ENCODE measurements at places on chromosomes 7 and 10.

DNA sequence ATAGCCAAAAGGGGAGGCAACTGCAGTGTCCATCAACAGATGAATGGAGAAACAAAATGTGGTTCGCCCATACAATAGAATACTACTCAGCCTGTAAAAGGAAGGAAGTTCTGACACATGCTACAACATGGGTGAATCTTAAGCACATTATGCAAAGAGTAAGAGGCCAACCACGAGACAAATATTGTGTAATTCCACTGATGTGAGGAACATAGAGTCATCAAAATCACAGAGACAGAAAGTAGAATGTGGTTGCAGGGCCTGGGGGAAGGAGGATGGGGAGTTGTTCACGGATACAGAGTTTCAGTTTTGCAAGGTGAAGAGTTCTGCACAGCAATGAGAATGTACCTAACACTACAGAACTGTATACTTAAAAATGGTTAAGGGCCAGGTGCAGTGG lies 13.7 kb upstream of the C10orf71 start:
- no peak for DNase-seq

GRCh38 chr10:43667761-43668386 lies 19.2 kb upstream of the ZNF32 start:
- no peak for DNase-seq

DNA sequence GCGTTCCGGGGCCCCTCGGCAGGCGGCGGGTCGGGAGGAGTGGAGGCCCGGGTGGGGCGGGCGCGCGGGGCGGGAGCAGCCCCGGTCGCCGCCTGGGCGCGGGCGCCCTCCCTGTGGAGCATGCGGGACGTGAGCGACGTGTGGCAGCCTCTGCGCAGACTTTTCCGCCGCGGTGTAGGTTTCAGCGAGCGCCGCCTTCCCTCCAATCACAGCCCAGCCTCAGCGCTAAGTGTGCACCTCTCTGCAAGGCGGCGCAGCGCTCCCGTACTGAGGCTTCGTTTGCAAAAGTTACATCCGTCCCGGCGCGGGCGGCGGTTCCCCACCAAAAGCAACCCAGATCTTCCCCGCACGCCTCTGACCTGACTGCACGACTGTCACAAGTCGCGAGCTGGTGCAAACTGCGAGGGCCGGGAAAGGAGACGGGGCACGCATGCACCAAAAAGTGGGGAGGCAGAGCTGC lies 1.2 kb upstream of the PFKFB3 start:
- DNase-seq, result peak; percentile 82

DNA sequence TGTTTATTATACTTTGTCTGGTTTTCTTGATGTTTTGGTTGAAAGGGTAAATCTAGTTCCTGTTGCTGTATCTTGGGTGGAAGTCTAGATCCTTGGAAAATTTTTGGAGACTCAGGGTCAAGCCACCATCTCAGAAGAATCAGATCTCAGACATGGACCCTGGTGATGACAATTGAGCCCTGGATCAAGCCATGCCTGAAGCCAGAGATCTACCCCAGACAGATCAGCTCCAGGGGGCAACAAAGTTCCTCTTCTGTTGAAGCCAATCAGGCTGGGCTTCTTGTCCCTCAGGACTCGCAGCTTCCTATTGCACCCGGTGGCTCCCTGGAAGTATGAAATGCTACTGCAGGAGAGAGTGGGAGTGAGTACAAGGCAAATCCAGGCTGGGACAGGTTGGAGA lies 106.9 kb downstream of the UNCX start:
- DNase-seq, result no peak

GRCh38 chr10:59240582-59241183 lies 64.2 kb downstream of the PHYHIPL start:
- no peak for DNase-seq

DNA sequence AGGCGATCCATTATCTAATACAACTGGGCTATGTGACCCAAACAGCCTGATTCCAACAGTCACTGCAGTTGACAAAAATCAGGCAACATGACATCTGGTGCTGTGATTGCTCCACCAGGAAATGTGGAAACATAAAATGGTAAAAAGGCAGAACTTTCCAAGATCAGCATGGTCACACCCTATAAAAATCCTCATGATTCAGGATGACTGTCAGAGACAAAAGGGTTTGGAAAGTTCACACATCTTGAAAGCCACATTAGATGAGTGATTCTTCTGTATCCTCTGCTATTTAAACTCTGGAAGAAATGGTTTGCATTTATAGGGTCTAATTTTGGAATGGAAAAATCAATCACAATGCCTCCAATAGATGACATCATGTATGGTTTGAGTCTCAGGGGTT lies 662.6 kb upstream of the IGFBP3 start:
- DNase-seq, result no peak

- no peak for DNase-seq
These were observed 24.6 kb upstream of the AKR1B10 start for GRCh38 chr7:134502463-134503371.

GRCh38 chr7:142006577-142006976 lies 10.9 kb downstream of the MGAM start:
- no peak for DNase-seq

DNA sequence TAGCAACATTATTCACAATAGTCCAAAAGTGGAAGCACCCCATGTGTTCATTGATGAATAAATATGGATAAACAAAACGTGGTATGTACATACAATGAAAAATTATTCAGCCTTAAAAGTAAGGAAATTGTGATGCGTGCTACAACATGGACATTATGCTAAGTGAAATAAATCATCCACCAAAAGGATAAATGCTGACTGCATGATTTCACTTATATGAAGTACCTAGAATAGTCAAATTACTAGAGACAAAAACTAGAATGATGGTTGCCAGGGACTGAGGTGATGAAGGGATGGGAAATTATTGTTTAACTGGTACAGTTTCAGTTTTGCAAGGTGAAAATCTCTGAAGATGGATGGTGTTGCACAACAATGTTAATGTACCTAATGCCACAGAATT lies 56.6 kb downstream of the THSD7A start:
- DNase-seq, result no peak

DNA sequence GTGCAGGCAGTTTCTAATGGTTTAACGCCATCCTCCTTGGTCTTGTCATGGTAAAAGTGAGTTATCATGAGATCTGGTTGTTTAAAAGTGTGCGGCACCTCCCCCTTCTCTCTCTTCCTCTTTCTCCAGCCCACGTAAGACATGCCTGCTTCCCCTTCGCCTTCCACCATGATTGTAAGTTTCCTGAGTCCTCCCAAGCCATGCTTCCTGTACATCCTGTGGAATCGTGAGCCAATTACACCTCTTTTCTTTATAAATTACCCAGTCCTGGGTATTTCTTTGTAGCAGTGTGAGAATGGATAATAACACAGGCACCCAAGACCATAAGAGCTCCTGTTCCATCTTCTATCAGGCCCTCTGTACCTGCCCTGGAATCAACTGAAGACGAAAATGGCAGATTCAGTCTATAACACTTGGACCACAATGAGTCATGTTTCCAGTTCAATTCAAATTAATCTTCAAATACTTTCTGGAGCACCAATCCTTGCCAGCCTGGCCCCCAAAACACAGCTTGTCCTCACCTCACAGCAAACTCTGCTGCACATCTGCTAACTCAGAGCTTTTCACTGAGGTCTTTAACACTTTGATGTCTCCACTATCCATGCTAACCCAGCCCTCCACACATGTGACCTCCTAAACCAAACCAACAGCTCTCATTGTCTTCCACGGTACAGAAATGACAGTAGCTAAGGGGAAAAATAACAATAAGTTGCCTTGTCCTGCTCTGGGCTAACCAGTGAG lies 73.2 kb downstream of the SFMBT2 start:
- no peak for DNase-seq

DNA sequence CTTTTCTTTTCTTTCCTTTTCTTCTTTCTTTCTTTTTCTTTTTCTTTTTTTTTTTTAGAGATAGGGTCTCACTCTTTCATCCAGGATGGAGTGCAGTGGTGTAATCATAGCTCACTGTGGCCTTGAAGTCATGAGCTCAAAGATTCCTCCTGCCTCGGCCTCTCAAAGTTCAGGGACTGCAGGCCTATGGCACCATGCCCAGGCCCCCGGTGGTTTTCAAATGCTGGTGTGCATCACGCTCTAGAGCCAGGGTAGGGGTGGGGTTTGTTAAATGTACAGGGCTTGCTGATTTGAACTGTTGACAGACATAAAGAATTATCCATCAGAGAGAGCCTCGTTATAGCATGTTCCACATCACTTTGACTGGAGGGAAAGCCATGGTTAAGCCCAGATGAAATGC lies 5.8 kb downstream of the MINDY4 start:
- DNase-seq, result no peak

- no peak for DNase-seq
These were observed 762.0 kb upstream of the IGFBP3 start for GRCh38 chr7:46682836-46683624.

- no peak for DNase-seq
These were observed 5.7 kb downstream of the CYTH3 start for GRCh38 chr7:6266699-6267098.

DNA sequence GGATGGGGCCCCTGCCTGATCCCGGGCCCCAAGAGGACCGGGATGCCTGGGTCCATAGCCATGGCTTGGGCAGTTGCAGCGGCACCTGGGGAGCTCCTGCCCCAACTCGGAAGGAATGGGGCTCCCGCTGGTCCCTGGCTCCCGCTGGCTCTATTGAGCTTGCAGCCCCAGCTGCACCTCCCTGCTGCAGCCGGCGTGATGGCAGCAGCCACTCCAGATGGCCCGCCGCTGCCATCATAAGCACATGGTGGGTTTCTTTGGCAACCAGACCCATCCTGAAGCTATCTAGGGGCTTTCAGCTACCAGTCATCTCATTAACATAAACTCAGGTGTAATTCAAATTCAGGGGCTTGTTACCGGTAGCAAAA lies 11.1 kb upstream of the DNMBP start:
- no peak for DNase-seq

GRCh38 chr7:102432442-102433218 lies 745 bp upstream of the ORAI2 start:
- DNase-seq, result no peak

GRCh38 chr10:123101872-123102271 lies 33.9 kb upstream of the HMX3 start:
- DNase-seq, result no peak

DNA sequence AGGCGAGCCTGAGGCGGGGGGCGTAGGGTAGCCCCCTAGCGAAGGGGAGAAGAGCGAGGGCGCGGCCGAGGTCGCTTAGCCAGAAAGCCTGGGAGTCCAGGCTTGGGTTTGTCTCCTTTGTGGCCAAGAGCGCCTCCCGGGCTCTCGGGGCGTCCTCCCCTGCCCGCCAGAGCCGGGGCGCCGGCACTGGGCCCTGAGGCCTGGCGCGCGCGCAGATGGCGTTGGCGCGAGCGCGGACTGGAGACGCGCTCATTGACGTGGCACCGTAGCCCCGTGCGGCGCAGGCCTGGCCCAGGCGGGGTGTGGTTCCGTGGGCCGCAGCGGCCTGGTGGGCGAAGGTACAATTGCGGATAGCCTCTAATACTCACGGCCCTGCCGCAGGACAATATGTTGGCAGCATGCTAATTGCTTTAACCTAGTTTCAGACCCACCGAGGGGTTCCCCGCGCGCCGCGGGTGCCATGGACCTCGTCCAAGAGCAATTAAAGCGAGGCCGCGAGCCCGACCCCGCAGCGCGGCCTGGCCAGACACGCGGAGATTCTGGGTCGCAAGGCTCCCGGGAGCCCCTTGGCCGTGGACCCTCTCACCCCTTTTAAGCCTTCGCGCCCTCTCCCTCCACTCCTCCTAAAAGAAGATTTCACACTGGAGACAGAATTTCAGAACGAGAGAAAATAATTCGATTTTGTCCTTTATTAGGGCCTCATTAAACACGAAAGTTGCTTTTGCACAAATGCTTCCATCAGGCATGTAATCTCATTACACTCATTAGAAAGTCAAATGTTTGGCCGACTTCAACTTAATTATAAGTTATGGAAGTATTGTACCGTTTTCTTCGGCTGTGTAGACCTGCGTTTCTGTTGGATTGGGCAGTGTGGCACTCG lies 3.1 kb downstream of the PTF1A start:
- DNase-seq, result no peak

DNA sequence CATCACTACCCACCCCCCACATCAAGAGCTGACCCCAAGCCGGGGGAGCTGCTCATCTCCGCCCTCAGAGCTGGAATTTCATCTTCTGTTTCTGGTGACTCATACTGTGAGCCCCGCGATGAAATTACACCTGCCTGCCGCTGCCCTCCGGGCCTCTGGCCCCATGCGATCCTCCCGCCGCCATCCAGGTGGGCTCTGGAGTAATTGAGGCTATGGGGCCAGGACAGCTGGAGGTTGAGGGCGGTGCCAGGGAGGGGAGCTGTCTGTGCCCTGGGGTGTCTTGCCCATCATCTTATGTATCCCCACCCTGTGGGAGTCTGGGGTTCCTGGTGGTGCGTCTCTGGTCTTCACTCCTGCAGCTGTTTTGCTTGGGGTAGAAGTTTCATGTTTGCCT lies 9.0 kb downstream of the GTF2IRD1 start:
- DNase-seq, result no peak

DNA sequence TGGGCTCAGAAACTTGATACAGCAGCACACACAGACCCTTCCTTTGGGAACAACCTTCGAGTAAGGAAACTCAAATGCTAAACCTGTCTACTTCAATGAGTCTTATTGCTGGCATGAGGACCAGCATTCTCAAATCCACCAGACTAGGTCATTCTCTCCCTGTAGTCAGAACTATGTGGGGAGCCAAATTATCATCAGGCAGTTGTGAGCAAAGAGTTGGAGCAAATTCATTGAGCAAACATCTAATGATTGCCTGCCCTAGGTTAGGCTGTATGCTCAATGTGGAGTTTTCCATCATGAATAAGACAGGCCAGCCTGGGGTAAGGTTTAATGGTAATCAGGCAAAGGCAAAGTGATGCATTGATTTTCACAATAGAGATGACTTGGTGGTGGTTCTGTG lies 3.6 kb downstream of the EPDR1 start:
- DNase-seq, result no peak

DNA sequence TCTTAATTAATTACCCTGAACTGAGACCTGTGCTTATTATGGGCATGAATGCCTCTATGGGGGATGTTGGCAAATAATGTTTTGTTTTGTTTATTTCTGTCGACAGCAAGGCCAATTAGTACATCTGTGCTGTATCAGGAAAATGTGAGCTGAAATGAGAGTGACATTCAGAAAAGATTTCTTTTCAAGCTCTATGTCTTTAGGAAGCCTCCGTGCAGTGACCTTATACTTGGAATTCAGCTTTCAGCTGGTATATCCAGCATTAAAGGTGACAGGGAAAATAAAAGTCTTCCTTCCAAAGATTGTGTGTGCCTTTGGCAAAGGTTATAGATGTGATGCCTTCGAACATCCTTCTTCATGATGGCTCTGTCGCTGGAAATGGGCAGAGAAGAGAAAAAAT lies 1061.1 kb downstream of the SORCS3 start:
- no peak for DNase-seq

- DNase-seq, result no peak
These were observed 124.2 kb downstream of the PLPP4 start for GRCh38 chr10:120580918-120581895.

DNA sequence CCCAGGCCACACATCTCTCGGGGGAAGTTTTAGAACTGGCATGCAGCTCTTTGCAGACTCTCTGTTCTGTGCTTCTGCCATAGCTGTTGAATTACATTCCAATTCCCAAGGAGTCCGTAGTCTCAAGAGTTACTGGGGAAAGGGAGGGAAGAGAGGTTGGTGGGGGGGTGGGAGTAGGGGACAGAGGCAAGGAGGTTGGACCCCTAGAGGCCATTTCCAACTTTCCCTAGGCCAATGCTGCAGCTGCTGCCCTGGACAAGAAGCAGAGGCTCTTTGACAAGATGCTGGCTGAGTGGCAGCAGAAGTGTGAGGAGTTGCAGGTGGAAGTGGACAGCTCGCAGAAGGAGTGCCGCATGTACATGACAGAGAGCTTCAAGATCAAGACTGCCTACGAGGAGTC lies 23.8 kb downstream of the MYH16 start:
- no peak for DNase-seq

Measured in activated CD4-positive, alpha-beta T cell treated with anti-CD3 and anti-CD28 coated beads for 4 hours (primary cell).